ENCODE measurements at places on chromosomes 3 and 15. TPM values are rescaled to one million over a fixed set of nuclear protein-coding genes. Genes with fewer than 3 reads are reported as not detected.

ZNF385D gene
- not detected for polyA plus RNA-seq

DNA sequence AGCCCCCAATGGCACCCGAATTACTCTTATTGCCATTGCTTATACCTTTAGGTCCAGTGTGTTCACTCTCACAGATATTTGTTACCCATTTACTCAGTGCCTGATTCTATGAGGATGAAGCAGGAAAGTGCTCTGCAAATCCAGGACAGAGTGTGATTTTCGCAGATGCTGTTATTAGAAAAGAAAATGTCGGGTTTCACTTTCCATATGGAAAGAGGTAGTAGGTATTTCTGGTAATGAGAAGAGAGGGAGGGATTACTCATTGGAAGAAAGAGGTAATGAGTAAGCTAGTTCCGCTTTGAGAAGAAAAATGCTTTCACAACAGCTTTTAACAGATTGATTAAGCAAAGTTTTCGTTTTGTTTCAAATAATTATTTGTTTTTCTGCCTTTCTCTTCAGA lies 336.3 kb upstream of the CFAP20DC start:
- H3K27ac ChIP-seq = peak overlapping the region; percentile 42
- peaks cover 28% of the 10 kb centered on the region for H3K4me1 ChIP-seq
- no peaks in the 10 kb centered on the region for H3K27me3 ChIP-seq
- DNase-seq = no peak
- H3K36me3 ChIP-seq = no peaks in the 10 kb centered on the region

- no peak overlapping the region for H3K27ac ChIP-seq
- H3K27me3 ChIP-seq = peaks cover 4% of the 10 kb centered on the region
- no peak overlapping the region for H3K4me3 ChIP-seq
Measured at GRCh38 chr3:126390751-126391150, 4.0 kb upstream of the CFAP100 start.

CP gene
- not detected for polyA plus RNA-seq

TRMT10C gene
- 47.0 TPM for polyA plus RNA-seq

FRMD4B gene
- 9.4 TPM for polyA plus RNA-seq

GRCh38 chr15:83890587-83890986 lies 236.7 kb downstream of the ADAMTSL3 start:
- no peaks in the 10 kb centered on the region for H3K27me3 ChIP-seq
- no peaks in the 10 kb centered on the region for H3K4me1 ChIP-seq
- H3K36me3 ChIP-seq = no peaks in the 10 kb centered on the region
- no peak overlapping the region for H3K27ac ChIP-seq
- DNase-seq = no peak
- no peak overlapping the region for H3K4me3 ChIP-seq

DNA sequence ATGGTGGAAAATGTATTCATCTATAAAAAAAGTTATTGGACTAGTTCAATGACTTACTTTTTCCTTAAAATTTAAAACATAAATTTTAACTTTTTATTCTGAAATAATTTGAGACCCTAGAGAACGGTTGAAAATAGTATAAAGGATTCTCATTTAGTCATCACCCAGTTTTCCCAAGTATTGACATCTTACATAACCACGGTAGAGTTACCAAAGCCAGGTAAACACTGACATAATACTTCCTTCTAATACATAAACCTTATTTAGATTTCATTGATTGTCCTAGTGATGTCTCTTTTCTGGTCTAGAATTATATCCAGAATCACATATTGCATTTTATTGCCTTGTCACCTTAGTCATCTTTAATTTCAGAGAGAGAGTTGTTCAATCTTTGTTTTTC lies 319.1 kb downstream of the LPP start:
- DNase-seq = no peak
- H3K36me3 ChIP-seq = no peaks in the 10 kb centered on the region
- H3K4me1 ChIP-seq = no peaks in the 10 kb centered on the region
- no peak overlapping the region for H3K27ac ChIP-seq
- H3K27me3 ChIP-seq = no peaks in the 10 kb centered on the region

RARB gene
- not detected for polyA plus RNA-seq

- no peak for DNase-seq
- no peaks in the 10 kb centered on the region for H3K27me3 ChIP-seq
- H3K36me3 ChIP-seq = no peaks in the 10 kb centered on the region
- H3K27ac ChIP-seq = no peak overlapping the region
Measured at GRCh38 chr3:99927671-99928457, 110.2 kb downstream of the CMSS1 start.

CCRL2 gene
- polyA plus RNA-seq = 1.4 TPM

LRRC28 gene
- polyA plus RNA-seq = 43.3 TPM

- peaks cover 9% of the 10 kb centered on the region for H3K27me3 ChIP-seq
- no peak overlapping the region for H3K27ac ChIP-seq
- no peak overlapping the region for H3K4me3 ChIP-seq
- no peaks in the 10 kb centered on the region for H3K4me1 ChIP-seq
Measured at GRCh38 chr3:187290503-187290902, 1.0 kb downstream of the MASP1 start.

C2CD4A gene
- 0.10 TPM for polyA plus RNA-seq

DNA sequence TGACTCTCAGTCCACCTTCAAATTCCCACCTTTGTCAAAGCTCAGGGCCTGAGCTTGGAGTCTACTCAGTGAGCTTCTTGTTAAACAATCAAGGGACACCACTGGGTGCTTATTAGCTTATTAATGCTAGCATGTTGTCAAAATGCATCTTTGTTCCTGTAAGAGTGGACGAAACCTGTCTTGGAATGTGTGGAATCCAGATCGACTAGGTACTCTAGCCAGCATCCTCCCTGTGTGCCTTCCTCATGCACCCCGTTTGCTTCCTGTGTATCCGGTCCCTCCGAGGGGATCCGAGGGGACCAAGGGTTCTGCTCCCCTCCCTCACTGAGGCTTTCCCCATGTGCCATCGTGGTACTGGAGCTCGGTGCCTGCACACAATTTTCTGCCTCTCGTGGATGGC lies 75.7 kb upstream of the UBE3A start:
- no peak overlapping the region for H3K4me3 ChIP-seq
- H3K36me3 ChIP-seq = no peaks in the 10 kb centered on the region

DNA sequence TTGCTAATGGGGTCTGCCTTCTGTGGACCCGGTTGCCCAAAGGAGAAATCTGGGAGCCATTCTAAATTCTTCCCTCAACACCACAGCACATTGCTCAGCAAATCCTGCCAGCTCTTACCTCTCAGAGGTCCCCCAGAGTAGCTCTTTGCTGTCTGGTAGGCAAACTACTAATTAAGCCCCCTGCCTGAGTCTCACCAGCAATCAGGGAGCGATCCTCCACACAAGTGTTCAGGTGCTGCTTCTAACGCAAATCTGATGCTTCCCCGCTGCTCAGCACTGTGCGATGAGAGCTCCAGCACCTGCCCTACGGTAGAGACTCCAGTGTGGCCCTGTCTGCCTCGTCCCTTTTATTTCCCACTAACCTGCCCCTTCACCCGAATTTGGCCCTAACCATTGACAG lies 60.5 kb downstream of the HCN4 start:
- H3K4me1 ChIP-seq = no peaks in the 10 kb centered on the region
- no peak overlapping the region for H3K4me3 ChIP-seq
- no peaks in the 10 kb centered on the region for H3K27me3 ChIP-seq
- H3K36me3 ChIP-seq = no peaks in the 10 kb centered on the region

MYO1E gene
- polyA plus RNA-seq = 1.6 TPM

DNA sequence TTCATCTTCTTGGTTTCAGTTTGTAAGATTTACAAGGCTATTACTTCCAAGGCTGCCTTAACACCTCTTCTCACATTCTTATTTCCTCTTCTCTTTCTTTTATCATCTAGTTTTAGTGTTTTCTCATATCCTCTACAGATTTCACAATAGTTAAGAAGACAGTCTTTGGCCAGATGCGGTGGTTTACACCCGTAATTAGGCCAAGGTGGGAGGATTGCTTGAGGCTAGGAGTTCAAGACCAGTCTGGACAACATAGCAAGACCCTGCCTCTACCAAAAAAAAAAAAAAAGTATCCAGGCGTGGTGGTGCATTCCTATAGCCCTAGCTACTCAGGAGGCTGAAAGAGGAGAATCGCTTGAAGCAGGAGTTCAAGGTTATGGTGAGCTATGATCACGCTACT lies 3.5 kb upstream of the ALDH1A2 start:
- H3K36me3 ChIP-seq = no peaks in the 10 kb centered on the region
- peaks cover 36% of the 10 kb centered on the region for H3K27me3 ChIP-seq
- H3K4me1 ChIP-seq = peaks cover 14% of the 10 kb centered on the region
- DNase-seq = no peak
- H3K4me3 ChIP-seq = no peak overlapping the region

PDZRN3 gene
- polyA plus RNA-seq = not detected

MFSD1 gene
- polyA plus RNA-seq = 52.8 TPM

GRCh38 chr3:3189961-3190360 lies 10.5 kb upstream of the CRBN start:
- no peak overlapping the region for H3K4me3 ChIP-seq
- H3K36me3 ChIP-seq = no peaks in the 10 kb centered on the region
- peaks cover 14% of the 10 kb centered on the region for H3K4me1 ChIP-seq
- no peak overlapping the region for H3K27ac ChIP-seq

GOLGA8S gene
- polyA plus RNA-seq = not detected

GRCh38 chr3:153319705-153320554 lies 157.9 kb downstream of the RAP2B start:
- DNase-seq = no peak
- no peak overlapping the region for H3K27ac ChIP-seq
- H3K4me3 ChIP-seq = no peak overlapping the region
- no peaks in the 10 kb centered on the region for H3K36me3 ChIP-seq
- H3K4me1 ChIP-seq = no peaks in the 10 kb centered on the region

GOLGA6D gene
- polyA plus RNA-seq = not detected

LRRIQ4 gene
- not detected for polyA plus RNA-seq

PLD1 gene
- polyA plus RNA-seq = 2.3 TPM

- H3K27me3 ChIP-seq = no peaks in the 10 kb centered on the region
- H3K27ac ChIP-seq = no peak overlapping the region
- no peak overlapping the region for H3K4me3 ChIP-seq
- H3K4me1 ChIP-seq = no peaks in the 10 kb centered on the region
- no peak for DNase-seq
- H3K36me3 ChIP-seq = no peaks in the 10 kb centered on the region
Measured at GRCh38 chr15:57143511-57144078, 225.2 kb downstream of the TCF12 start.

DENND4A gene
- 11.3 TPM for polyA plus RNA-seq

DNA sequence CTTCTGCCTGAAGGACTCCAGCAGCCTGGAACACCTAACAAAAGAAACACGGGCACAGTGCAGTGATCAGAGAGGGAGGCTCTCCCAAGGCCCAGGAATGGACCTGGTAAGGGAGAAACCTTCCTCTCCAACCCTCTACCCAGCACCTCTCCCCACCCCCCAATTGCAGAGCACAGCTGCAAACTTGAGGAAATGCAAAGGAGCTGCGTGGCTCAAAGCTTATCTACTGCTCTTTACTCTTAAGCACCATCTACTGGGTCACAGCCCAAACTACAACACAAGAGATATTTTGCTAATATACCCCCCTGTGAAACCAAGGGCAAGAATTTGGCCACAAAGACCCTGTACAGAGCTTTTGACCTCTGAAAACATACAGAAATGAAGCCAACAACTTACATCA lies 328.3 kb downstream of the OXSM start:
- H3K27ac ChIP-seq = no peak overlapping the region
- no peaks in the 10 kb centered on the region for H3K27me3 ChIP-seq
- no peak overlapping the region for H3K4me3 ChIP-seq

- no peak for DNase-seq
- H3K27ac ChIP-seq = peak overlapping the region; percentile 86
- H3K4me1 ChIP-seq = peaks cover 43% of the 10 kb centered on the region
- peaks cover 15% of the 10 kb centered on the region for H3K36me3 ChIP-seq
Measured at GRCh38 chr15:44536302-44536961, 515 bp upstream of the EIF3J start.

CATSPER2 gene
- polyA plus RNA-seq = 0.26 TPM

DNA sequence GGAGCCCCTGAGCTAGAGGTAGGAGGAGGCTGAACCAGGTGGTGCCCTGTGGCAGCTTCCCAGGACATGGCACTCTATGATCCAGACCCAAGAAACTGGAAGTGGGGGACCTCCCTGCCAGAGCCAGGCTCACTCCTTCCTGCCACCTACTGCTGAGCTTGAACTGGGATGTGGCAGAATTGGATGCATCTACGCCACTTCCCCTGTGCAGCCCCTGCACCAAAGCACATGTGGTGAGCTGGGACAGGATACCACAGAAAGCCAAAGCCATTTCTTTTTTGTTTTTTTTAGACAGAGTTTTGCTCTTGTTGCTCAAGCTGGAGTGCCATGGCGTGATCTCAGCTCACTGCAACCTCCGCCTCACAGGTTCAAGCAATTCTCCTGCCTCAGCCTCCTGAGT lies 518.0 kb upstream of the PPP2R3A start:
- H3K27me3 ChIP-seq = no peaks in the 10 kb centered on the region
- H3K4me3 ChIP-seq = no peak overlapping the region
- no peak overlapping the region for H3K27ac ChIP-seq
- no peaks in the 10 kb centered on the region for H3K4me1 ChIP-seq

- H3K36me3 ChIP-seq = peaks cover 38% of the 10 kb centered on the region
- H3K27ac ChIP-seq = no peak overlapping the region
- no peaks in the 10 kb centered on the region for H3K27me3 ChIP-seq
- no peak overlapping the region for H3K4me3 ChIP-seq
- no peak for DNase-seq
- no peaks in the 10 kb centered on the region for H3K4me1 ChIP-seq
Measured at GRCh38 chr3:45491344-45491743, 103.0 kb downstream of the LARS2 start.

VWA5B2 gene
- polyA plus RNA-seq = 0.74 TPM

DNA sequence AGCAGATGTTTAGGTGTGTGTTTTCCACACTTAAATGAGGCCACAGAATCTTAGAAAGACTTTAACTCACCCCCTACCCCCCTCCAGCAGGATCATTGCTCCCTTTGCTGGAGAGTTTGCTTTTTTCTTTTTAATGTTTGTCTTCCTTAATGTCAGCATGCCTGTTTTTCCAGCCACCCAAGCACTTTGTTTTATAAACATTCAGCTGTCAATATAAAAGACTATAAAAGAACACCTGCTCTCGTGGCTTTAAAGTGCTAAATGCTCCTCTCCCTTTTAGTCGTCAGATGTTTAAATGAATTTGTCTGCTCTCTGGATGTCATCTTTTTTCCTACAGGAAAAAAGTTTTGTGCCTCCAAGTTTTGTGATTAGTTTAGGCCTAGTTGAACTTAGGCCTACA lies 61.7 kb downstream of the SIDT1 start:
- no peaks in the 10 kb centered on the region for H3K27me3 ChIP-seq
- H3K27ac ChIP-seq = no peak overlapping the region
- no peaks in the 10 kb centered on the region for H3K4me1 ChIP-seq
- no peak for DNase-seq
- H3K36me3 ChIP-seq = peaks cover 23% of the 10 kb centered on the region
- H3K4me3 ChIP-seq = no peak overlapping the region

VGLL3 gene
- not detected for polyA plus RNA-seq

ARL13B gene
- polyA plus RNA-seq = 7.5 TPM
